ENCODE measurements at places on chromosomes 2 and 18.

DNA sequence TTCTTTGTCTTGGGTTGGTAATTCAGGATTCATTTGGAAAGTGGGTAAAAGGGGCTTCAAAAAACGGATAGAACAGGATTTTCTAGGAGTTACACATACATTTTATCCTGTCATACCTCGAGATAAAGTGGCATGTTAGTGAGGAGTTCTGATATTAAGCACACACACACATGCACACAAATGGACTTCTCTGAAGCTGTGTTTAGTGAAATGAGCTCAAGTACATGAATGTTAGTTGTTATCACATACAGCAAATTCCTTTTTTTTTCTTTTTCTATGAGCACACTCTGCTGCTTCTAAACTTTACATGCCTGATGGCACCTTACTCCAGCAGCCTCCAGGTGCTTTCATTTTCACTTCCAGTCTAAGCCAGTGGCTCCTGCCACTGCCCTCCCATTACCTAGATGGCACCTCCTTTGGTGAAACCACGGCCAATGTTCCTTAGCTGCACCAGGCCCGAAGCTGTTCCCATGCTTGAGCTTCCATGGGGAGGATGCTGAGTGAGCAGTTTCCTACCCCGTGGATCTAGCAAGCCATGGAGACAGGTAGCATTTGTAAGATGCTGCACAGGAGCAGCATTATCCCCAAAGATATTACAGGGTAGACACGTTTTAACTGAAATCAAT lies 49.7 kb downstream of the STAT1 start:
- no peak for DNase-seq

- no peak for DNase-seq
Observed at GRCh38 chr2:174020926-174021662, 55.9 kb upstream of the SP3 start.

DNA sequence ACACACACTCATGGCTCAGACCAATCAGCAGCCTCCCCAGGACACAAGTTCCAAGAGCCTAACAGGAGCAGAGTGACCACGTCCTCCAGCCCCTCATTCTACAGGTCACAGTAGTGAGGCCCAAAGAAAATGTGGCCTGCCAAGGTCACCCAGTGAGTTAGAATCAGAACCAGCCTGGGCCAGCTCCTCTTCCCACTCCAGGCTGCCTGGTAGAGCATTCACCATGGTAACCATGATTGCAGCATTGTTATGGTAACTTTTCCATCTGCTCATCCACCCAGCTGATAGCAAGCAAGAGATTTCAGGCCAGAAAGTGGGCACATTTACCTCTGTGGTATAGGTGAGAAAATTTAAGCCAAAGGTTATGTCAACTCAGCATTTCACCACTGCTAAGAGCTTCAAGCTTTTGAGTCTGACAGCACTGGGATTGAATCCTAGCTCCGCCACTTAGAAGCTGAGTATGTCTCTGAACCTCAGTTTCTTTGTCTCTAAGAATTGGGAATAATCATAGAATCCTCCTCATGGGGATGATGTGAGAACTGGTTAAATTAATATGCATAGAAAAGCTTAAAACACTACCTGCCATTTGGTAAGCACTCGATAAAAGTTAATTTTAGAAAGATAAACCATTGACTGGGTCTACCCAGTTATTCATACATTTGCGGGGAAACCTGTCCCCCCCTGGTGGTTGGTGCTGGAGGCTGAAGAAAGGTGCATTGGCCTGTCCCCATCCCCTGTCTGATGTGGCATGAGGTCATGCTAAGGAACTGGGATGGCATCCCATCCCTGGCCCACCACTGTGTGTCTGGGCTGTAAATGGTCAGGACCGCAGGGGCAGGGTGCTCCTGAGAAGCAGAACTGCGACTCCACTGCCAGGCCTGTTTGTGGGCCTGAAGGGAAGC lies 181.5 kb downstream of the KLHL29 start:
- DNase-seq: no peak

DNA sequence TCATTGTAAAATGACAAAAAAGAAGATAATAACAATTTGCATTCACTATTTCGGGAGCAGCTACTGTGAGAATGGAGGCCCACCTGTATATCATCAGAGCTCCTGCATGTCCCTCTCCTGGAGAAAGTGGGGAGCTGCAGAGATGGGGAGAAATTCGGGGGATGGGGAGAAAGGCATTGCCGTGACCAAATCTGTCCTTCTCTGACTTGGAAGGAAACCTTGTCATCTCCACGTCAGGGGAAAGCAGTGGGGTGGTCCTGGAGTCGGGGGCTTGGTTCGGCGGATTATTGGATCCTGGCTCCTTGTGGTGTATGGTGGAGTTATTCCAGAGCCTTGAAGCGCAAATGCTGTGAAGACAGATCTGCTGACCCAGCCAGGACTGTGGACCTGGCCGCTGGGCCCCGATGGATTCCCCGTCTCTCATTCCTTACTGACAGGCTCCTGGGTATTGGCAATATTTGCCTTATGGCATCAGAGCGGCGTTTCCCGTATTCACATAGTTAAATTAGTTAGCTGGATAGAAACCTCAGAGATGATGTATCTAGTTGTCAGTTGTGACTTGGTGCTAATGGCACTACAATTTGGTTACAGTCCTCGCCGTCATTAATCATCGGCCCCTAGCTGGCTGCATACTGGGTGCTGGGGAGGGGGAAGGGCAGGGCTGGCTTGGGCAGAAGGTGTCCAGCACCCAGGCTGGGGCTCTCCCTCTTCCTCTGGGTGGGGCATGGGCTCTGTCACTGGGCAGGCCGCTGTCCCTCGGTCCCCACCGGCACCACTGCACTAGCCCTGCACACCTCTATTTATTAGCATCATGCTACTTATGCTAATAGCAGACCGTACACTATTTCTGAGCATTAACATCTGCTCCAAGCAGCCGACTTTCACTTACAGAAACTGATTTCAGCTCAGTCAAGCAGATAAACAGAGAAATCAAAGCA lies 31.7 kb downstream of the CELF4 start:
- DNase-seq: peak; percentile 45

DNA sequence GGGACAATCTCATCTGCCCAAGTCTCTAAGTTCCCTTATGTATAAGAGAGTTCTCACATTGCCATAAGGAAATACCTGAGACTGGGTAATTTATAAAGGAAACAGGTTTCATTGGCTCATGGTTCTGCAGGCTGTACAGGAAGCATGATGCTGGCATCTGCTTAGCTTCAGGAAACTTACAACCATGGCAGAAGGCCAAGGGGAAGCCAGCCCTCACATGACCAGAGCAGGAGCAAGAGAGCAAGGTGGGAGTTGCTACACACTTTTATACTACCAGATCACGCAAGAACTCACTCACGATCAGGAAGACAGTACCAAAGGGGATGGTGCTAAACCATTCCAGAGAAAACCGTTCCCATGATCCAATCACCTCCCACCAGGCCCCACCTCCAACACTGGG lies 73.9 kb downstream of the PRKRA start:
- DNase-seq: no peak
